Omental fat pad (tissue), 4 donors: ENCODE measurements at places on chromosomes 3 and 15. TPM values are rescaled to one million over a fixed set of nuclear protein-coding genes. Genes with fewer than 3 reads are reported as not detected.

Gene ACSBG1
- not detected for total RNA-seq

Gene SV2B
- total RNA-seq = 9.6 TPM

- DNase-seq = no peak
Observed at GRCh38 chr15:64522226-64522823, 61.9 kb downstream of the ZNF609 start.

DNA sequence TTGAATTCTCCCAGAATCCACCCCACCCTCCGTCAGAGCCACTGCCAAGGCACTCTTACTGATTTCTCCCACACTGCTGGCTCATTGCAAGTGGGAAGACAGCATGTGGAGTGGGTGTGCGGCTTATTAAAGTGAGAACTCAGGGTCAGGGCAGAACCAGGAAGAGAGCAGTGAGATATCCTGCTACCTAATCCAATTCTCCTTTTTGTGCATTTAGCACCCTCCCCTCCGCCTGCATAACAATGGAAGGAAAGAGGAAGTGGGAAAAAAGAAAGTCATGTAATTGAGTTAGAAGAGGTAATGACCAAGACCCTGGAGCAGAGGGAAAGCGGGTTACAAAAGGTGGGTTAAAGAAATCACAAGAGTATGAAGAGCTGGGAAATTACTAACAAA, 27.8 kb upstream of the PIK3CB start:
- DNase-seq = no peak

- no peak for DNase-seq
Observed at GRCh38 chr15:71610728-71611552, 199.4 kb upstream of the NR2E3 start.
